ENCODE measurements at places on chromosomes 2 and 18.
A peak's percentile ranks its signal among the peaks of the same experiment; 100 is the strongest.

DNA sequence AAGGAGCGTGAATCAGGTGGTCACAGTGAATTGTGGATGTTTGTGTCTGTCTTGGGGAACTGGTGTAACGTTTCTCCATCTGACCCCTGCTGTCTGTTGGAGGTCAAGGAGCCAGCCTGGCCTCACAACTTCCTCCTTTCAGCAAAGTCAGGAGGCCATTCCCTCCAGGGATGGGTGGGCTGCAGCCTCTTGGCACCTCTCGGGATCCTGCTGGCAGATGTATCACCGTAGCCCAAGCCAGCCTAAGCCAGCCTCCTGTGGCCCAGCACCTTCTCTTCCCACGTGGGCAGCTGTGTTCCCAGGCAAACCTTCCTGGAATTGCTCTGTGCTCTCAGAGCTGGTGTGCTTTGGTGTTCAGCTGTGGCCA lies 30.5 kb downstream of the HPCAL1 start:
- DNase-seq = no peak

GRCh38 chr18:52682260-52682659 lies 342.3 kb downstream of the DCC start:
- no peak for DNase-seq

DNA sequence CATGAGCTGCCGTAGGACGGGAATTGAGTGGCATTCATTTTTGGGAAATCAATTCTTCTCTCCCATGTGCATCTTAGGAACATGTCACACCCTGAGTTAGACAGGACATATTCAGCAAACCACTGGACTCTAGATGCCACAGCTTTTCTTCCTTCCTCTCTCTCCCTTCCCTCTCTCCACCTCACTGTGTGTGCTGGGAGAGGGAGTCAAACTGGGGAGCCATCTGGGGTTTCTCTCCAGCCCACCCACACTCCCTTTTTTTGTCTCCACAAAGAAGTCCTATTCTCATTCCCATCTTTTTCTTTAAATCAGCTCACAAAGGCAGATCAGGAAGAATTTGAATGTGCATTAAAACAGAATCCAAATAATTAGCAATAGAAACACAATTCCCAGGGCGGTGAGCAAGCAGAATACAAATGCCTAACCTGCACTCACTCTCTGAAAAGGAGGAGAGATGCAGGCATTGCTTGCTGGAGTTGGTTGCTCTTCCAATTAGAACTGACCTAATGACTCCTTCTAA lies 15.4 kb downstream of the CD28 start:
- DNase-seq = no peak

DNA sequence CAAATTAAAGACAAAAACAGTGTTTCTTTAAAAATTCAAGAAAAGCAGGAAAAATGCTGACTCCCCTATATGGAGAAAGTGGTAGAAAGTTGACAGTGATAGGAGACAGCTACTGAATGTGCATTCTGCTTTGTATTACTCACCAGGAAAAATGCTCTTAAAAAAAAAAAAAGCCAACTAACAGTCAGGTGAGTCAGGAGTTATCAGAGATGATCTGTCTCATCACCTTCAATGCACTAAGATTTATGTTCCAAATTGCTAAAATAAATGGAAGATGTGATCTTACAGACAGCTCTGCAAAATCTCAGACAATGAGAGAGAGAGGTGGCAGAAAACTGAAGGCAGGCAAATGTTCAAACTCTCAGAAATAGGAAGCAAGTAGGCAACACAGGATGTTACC lies 47.6 kb upstream of the ZNF521 start:
- no peak for DNase-seq

- DNase-seq = no peak
Measured at GRCh38 chr2:236380051-236380612, 115.9 kb upstream of the ASB18 start.

- no peak for DNase-seq
Measured at GRCh38 chr2:210324458-210324857, 9.5 kb upstream of the MYL1 start.

DNA sequence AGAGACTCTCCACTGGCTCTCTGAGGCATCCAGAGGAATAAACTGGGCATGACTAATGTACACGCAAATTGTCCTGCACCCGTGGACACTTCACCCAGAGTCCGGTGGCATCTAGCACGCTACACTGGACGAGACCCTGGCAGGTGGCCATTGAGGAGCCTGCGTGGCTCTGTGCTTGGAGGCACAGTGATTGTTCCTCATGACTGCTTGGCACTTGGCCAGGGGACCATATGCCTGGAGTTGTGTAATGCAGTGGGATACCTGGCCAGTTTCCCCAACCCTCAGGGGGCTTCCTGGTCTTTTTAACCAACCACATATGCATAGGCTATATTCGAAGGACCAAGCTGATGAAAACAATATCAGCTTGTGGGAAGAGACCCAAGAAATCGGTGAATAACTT lies 66.6 kb downstream of the MTCL1 start:
- DNase-seq = peak; percentile 45

DNA sequence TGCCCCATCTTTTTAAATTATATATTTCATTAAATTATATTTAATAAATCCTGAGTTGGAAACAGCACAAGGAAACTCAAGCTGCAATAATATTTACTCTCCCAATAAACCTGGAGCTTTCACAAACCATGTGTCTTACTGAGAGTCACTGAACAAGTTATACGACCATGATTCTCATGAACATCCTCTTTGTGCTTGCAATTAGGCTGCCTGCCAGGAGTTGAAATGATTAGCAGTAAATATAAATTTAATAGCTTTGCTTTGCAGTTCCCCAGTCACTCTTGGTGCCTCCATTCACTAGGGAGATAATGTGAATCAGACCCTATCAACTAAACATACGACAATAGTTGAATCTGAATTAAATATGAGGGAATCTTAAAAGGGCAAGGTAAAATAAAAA lies 905.1 kb downstream of the NRXN1 start:
- DNase-seq = no peak

DNA sequence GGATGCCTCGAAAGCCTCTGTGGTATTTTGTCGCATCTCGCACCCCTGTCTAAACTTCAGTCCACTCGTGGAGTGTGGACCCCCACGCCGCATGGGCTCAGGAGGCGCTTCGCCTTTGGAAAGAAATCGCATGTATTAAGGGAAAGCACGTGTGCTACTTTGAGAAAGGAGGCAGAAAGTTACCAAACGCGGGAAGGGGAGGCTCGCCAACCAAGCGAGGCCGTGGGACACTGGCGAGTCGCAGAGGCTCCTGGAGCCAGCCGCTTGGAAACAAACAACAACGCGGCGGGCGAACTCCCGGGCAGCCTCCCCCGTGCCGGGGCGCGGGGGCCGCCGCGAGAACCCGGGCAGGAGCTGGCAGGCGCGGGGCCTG lies 455 bp upstream of the AGAP1 start:
- no peak for DNase-seq

GRCh38 chr2:64770137-64770780 lies 116.5 kb upstream of the SERTAD2 start:
- DNase-seq = no peak

DNA sequence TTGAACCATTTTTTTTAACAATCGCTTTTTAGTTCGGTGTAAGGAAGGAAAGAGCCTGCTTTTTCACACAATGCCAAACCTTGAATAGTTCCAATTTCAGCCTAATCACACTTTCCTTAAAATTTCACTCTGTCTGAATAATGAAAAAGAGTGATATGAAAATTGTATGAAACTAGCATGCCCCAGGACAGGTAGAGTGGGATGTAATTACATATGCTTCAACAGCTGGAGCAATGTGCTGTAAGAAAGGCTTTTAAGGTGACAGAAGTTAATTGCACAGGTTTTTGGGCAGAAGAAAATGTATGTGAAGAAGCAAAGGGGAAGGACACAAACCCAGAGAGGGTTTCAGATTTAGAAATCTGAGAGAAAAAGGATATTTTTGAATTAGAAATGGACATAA lies 184.0 kb downstream of the DSC3 start:
- DNase-seq = no peak

DNA sequence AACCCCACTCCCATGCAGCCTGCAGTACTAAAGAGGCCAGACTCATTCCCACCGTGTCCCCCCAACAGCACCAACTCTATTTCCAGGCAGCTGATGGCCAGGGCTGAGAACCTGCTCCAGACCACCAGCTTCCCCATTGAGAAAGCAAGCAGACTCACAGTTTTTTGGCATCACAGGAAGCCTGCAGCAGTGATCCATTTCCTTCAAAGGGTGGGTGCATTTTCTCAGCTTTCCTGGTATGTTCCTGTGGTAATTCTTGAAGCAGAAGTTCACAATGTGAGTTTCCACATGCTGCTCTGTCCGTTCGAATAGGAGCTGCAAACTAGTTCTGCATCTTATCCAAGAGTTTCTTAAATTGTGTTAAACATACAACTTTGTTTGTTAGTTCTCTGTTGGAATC lies 1249.6 kb upstream of the FAM98A start:
- no peak for DNase-seq

DNA sequence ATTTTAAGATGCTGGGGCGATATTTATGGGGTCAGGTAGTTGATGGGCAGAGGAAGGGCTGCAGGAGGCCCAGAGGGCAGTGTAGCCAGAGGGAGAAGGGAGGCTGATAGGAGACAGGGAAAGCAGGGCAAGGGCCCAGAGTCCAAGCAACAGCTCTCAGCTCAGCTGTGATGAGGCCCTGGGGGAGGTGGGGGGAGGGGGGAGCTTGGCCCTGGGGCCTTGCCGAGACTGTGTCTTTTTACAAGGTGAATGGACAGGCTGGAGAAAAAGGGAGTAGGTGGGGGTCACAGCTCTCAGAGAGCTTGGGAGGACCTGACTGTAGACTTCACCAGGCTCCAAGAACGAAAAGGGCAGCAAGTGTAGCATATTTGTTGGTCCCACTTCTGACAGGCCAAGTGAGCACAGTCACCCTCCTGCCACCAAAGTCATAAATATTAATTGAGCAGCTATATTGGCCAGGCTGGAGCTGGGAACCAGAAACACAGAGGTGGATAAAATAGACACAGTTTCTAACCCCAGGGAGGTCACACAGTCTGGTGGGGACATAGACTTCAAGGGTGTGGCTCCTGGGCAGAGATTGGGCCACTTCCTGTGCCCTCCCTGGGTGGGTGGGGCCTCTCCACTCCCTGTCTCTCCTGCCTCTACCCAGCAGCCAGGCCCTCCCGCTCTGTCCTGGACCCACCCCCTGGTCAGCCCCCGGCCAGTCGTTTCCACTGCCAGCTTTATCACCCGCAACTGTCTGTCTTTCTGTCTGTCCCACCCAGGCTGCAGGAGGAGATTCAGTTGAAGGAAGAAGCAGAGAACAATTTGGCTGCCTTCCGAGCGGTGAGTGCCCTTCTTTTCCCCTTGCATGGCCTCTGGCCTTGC lies 1.4 kb downstream of the DES start:
- DNase-seq = no peak

GRCh38 chr2:12014088-12014960 lies 267.9 kb downstream of the LPIN1 start:
- no peak for DNase-seq

- no peak for DNase-seq
Measured at GRCh38 chr2:183283209-183283608, 159.0 kb downstream of the NUP35 start.

- DNase-seq = no peak
Measured at GRCh38 chr18:424071-424661, 76.3 kb downstream of the COLEC12 start.

DNA sequence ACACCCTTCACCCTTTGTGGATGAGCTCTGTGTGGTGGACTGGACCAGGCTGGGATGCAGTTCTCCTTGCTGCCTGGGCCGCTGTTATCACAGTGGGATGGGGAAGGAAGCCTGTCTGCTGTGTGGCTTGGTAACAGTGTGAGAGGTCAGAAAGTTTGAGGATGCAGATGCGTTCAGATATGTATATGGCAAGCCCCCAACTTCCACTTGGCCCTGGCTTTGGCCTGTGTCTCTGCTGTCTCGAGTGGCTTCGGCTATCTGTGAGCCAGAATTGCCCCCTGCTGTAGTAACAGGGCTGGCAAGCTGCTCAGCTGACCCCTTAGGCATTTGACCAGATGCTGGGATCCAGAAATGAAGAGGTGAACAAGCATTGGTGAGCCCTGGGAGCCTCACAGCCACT lies 106.8 kb downstream of the WDSUB1 start:
- DNase-seq = no peak

GRCh38 chr2:219252570-219252899 lies 508 bp upstream of the TUBA4B start:
- no peak for DNase-seq

GRCh38 chr2:239605976-239606375 lies 205.2 kb upstream of the HDAC4 start:
- no peak for DNase-seq

DNA sequence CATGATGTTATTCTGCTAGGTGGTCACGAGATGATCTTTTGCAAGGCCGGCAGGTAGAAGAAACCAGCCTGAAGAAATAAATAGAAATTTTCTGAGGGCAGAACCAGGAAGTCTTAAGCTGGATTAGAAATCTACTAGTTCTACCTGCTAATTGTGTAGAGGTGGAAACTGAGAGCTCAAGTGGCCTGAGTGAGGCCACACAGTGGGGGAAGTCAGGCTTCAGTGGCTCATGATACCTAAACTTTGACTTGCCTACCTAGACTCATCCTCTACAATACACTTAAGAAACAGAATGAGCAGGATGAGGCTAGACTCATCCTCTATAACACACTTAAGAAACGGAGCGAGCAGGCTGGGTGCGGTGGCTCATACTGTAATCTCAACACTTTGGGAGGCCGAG lies 134.9 kb upstream of the NDUFV2 start:
- no peak for DNase-seq

GRCh38 chr2:101185656-101186055 lies 34.5 kb upstream of the TBC1D8 start:
- DNase-seq = no peak

GRCh38 chr18:7383002-7383980 lies 152.4 kb downstream of the LRRC30 start:
- DNase-seq = no peak

GRCh38 chr2:218885981-218886947 lies 5.6 kb downstream of the WNT10A start:
- DNase-seq = no peak

DNA sequence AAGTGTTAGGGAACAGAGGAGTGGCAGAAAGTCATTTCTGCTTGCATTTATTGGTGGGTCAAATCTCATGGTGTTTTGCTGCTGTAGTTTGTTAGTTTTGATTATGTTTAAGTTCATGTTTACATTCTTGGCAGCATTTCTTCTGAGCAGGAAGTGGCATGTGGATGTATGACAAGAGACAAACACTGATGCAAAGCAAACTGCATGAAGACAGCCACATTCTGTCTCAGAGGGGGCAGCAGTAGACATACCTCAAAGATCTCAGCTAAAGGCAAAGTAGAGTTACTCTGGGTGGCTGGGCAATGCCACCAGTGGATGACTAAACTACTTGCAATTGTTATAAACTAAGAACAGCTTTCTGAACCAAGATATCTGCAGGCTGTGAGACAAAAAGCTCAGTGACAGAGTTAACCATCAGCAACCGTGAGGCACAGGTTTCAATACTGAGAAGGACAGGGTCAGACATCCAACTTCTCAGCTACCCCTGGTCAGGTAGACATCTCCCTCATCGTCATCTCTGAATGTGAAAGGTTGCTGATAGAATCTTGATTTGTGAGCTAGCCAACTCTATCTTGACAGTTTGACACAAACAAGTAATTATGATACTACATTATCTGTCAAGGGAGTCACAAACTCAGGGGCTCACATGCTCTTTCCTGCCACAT lies 16.4 kb downstream of the GALNT3 start:
- no peak for DNase-seq

- no peak for DNase-seq
Measured at GRCh38 chr2:213545964-213546475, 261.8 kb downstream of the SPAG16 start.
